Caco-2 (cell line): ENCODE measurements at places on chromosomes 5 and 9.

DNA sequence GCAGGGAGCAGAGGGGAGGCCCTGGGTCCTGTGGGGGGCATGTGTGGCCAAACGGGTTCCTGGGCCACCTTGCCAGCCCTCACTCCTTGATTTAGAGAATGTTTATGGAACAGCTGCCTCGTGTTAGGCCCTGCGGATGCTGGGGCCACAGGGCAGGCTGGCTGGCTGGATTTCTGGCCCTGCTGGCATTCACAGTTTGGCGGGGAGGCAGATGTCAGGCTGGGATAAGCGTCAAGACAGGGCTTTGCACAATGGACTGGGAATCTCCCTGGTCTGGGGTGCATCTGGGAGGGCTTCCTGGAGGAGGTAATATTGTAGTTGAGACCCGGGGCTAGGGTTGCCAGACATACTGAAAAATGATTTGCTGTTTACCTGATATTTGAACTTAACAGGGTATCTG is 13.8 kb downstream of the NCS1 start:
- DNase-seq: no peak

- no peak for DNase-seq
Measured at GRCh38 chr5:9479990-9480389, 65.9 kb downstream of the SEMA5A start.

GRCh38 chr9:124776954-124777648 is at the start of gene OLFML2A:
Gene OLFML2A (plus strand): TSS chr9:124777133. CDS start chr9:124777271, 138 bp downstream.
- DNase-seq: no peak

DNA sequence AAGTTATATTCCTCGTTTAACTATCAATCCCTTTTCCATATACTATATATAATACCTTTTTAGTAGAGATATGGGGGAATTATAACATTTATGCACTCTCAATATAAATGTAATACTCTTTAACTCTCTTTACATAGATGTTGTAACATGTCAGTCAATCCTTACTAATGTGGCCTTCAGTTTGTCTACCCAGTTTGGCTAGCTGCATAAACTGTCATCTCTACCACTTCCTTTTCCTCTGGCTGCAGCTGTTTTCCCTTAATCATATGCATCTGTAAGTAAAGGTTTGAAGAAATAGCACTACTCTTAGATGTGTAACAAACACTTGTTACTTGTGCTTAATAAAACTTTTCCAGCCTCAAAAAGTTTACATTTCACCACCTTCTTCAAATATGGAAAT is 13.4 kb downstream of the ABHD17B start:
- DNase-seq: no peak

DNA sequence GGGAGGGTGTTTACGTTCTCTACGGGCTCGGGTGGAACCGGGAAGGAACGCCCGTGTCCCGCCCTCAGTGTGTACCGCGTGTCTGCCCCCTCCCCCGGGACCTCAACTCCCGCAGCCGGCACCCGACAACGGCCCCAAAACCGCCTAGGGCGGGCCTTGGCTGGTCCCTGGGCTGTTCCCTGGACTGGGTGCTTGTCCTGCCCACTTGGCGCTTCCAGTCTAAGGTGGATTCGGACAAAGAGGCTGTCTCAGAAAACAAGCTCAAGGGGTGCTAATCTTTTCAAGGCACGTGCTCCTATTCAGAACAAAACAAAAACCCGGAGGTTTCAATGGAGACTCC is 379 bp upstream of the CLK4 start:
- no peak for DNase-seq

DNA sequence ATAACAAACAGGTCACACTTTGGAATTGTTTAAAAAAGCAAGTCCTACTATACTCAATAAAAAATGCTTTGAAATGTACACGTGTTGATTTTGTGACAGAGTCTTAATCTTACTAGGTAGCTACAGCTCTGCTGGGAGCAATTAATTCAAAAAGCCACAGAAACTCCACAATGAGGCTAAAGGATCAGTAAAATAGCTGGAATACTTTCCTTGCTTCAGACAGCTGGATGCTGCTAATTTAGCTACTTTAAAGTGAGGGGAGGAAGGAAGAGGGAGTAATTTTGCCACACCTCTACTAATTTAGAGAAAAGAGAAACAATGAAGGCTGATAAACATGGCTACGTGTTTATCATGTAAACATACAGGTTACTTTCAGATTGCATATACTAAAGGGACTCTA is 927.6 kb upstream of the DMAC1 start:
- no peak for DNase-seq

GRCh38 chr5:176538989-176539384 is 1.8 kb upstream of the RNF44 start:
- no peak for DNase-seq

GRCh38 chr9:71747576-71747975 is 20.7 kb downstream of the CEMIP2 start:
- DNase-seq: no peak
